ENCODE measurements at places on chromosomes 12 and 14.

DNA sequence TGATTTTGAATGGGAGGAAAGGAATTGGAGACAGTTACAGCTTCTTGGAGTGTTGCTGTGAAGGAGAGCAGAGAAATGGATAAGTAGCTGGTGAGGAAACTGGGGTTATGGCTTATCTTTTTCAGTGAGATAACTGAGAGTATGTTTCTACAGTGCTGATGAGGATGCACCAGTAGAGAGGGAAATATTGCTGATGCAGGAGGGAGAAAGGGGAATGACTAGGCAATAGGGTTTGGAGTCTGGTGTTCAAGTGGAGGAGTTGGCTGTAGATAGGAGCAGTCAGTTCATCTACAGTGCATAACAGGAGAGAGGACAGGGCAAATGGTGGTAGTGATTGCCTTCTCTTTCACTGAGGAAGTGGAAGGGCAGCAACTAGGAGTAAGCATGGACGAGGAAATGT, 33.0 kb downstream of the SPATS2 start:
- no peak for DNase-seq

DNA sequence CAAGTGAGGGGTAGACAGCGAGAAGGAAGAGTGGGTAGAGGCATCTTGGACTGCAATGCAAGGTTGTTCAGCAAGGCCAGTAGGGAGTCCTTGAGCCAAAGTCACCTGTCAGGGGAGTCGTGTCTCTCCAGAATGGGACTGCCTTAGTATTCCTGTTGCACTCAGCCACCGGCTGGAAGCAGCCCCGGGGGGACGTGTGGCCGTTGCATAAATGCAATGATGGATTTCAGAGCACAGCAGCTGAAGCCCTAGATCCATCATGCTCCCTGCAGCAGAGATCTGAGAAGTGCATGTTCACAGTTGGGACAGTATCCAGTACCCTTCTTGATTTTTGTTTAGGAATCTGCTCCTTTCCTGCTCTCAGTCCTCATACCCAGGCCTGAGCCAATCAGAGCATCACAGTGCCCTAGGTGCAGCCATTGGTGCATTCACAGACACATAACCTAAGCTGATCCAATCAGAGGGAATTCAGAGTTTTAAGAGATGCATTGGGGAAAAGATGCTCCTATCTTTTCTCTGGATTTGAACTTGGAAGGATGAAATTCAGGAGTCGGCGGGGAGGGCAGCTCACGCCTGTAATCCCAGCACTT, 62.9 kb downstream of the HSPB8 start:
- DNase-seq, result no peak

GRCh38 chr14:20592574-20592973, 1.4 kb upstream of the RNASE12 start:
- DNase-seq, result no peak

DNA sequence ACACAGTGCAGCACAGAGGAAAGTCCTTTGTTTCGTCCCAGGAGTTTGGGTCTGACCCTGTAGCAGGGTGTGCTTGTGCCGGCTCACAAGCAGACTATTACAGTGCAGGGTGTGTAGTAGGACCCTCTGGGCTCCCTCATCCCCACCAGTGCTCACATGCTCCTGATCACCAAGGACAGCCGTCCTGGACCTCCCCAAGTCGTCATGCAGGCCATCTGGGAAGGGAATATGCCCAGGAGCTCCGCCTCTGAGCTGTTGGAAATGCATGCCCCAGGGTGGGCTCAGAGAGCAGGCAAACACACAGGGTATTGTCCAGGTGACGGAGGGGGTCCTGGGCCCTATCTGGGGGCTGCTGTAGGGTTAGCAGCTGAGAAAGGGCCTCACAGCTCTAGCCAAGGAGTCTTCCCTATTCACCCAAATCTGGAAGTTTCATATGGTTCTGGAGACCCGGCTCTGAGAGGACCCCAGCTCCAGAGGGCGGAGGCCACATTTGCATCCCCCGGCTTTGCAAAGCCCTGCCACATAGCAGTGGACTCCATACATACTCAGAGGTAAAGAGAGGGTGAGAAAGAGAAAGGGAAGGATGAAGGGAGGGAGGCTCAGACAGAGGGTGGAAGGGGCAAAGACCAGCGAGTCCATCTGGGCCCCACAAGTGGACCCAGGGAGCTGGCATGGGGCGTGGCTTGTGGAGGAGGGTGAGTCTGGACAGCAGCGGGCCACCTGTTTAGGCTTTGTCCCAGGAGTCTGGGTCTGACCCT, 53.5 kb upstream of the PPP2R5C start:
- DNase-seq, result no peak

- peak; percentile 90 for DNase-seq
These were observed 20.9 kb downstream of the DMAC2L start for GRCh38 chr14:50333014-50333509.

Data from fibroblast of skin of back (primary cell).